ENCODE measurements at places on chromosomes 1 and 21. TPM values are rescaled to one million over a fixed set of nuclear protein-coding genes. Genes with fewer than 3 reads are reported as not detected.

GRCh38 chr21:39705849-39706248 is 39.1 kb upstream of the IGSF5 start:
- H3K27me3 ChIP-seq = peaks cover 11% of the 10 kb centered on the region
- H3K4me1 ChIP-seq = no peaks in the 10 kb centered on the region
- no peak overlapping the region for H3K27ac ChIP-seq
- no peak overlapping the region for H3K4me3 ChIP-seq

SNAP47 gene
- 31.2 TPM for total RNA-seq

RSPH1 gene
- total RNA-seq = 0.34 TPM

SPRR2B gene
- total RNA-seq = not detected

DNA sequence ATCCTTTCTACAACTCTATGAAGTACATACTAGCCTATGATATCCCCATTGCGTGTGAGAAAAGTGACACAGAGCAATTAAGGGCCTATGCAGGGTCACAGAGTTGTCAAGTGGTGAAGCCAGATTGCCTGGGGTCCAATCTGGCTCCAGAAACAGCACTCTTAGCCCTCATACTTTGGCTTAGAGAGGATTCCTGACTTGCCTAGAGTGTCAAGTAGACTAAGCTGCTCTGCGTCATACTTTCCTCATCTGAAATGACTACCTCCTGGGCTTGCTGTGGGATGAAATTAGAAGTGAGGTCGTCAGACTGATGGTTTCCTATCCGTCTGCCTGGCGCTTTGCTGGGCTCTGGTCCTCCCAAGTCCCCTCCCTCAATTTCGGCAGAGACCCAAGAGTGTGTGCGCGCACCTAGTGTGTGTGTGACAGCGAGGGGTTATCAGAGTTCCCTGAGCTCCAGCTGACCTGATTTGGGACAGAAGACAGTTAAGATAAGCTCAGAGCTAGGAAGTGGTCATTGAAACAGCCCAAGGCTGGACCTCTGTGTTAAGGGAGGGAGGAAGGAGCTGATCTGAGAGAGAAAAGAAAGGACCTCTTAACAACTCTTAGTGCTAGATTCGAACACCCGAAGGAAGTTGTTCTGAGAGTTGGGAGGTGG is 5.4 kb upstream of the NUAK2 start:
- H3K27me3 ChIP-seq = peaks cover 3% of the 10 kb centered on the region
- H3K4me3 ChIP-seq = no peak overlapping the region
- H3K27ac ChIP-seq = no peak overlapping the region
- no peaks in the 10 kb centered on the region for H3K36me3 ChIP-seq

All from activated CD4-positive, alpha-beta T cell treated with anti-CD3 and anti-CD28 coated beads for 36 hours (primary cell).